ENCODE measurements at places on chromosomes 3 and 15.

DNA sequence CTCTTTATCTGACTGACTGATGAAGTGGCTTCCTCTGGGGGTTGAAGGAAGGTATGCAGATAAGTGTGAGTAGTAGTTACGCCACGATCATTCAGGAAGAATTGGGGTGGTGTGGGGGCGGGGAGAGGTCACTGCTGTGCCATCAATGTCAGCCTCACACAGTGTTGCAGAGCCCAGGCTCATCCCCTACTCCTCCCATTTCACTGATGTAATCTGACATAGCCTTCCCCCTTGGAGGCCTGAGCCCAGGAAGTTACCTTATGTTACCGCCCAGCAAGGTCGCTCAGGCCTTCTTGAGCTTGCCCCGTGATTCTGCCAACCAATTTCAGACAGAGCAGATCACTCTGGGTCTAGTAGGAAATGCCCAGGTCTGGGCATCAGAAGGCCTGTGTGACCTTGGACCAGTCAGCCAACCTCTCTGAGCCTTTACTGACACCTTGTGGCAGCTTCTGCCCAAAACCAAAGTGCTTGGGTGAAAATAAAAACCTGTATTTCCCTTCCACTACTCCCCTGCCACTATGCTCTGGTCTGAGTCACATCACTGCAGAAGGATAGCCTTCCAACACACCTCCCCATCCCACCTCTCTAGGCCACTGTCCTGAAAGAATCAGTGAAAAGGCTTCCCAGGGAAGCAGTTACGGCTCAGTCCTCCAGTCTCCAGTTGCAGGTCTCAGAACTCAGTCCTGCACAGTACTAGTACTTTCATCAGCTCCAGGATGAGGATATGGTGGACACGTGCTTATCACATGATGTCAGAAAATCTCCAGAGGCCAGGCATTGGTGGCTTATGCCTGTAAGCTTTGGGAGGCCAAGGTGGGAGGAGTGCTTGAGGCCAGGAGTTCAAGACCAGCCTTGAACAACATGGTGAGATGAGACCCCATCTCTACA lies 28.1 kb upstream of the INSYN1 start:
- DNase-seq = no peak

GRCh38 chr15:98506711-98507110 lies 141.6 kb upstream of the IGF1R start:
- no peak for DNase-seq

DNA sequence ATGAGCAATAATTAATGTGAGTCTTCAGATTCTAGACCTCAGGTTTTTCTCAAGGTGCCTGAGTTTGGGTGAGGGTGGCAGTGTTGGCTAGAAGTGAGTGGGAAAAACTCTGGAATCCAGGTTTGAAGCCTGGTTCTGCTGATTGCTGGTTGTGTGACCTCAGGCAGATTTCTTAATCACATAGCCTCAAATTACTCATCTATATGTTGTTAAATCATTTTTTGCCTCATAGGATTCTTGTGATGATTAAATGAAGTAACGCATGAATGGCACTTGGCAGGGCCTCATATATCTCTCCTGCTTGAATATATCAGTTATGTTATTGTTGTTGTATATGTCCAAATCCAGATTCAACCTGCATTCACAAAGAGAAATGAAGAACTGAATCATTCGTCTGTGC lies 60.5 kb downstream of the NR2F2 start:
- DNase-seq = no peak

- no peak for DNase-seq
Observed at GRCh38 chr3:61250784-61251173, 473 bp downstream of the FHIT start.

GRCh38 chr15:37229855-37230619 lies 129.7 kb upstream of the MEIS2 start:
- no peak for DNase-seq

DNA sequence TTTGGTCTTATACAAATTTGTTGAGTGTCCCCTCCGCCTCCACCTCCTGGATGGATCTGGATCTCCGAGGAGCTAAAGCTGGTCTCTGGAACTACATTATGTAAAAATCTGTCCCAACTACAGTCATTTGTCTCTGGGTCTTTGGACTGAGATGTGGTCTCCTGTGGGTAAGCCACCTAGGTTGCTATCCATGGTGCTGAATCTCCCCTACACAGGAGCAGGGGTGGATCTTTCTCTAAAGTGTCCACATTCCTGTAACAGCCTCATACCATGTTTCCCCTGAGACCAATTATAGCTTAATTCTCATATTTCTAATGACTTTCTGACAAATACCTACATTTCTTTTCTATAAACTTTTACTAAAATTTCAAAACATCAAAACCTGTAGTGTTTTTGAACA lies 625.8 kb downstream of the TAFA4 start:
- no peak for DNase-seq

DNA sequence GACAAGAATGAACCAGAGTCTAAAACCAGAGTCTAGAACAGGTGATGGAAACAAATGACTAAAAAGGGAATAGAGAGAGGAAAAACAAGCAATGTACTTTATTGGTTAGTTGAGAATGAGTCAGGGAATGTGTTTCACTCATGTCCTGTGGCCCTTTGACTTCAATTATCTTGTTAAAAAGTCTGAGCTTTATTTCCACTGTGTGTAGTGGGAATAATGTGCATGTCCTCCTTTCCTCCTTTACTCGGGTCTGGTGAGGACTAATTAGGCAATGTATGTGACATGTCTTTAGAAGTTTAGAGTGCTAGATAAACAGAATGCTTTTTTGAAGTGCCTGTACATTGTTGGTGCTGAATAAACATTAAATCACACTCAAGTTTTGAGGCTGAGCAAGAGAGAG lies 21.3 kb downstream of the LSAMP start:
- no peak for DNase-seq

- DNase-seq = no peak
Observed at GRCh38 chr15:98804057-98804380, 155.7 kb downstream of the IGF1R start.

GRCh38 chr3:96538186-96538585 lies 276.2 kb upstream of the EPHA6 start:
- DNase-seq = no peak

DNA sequence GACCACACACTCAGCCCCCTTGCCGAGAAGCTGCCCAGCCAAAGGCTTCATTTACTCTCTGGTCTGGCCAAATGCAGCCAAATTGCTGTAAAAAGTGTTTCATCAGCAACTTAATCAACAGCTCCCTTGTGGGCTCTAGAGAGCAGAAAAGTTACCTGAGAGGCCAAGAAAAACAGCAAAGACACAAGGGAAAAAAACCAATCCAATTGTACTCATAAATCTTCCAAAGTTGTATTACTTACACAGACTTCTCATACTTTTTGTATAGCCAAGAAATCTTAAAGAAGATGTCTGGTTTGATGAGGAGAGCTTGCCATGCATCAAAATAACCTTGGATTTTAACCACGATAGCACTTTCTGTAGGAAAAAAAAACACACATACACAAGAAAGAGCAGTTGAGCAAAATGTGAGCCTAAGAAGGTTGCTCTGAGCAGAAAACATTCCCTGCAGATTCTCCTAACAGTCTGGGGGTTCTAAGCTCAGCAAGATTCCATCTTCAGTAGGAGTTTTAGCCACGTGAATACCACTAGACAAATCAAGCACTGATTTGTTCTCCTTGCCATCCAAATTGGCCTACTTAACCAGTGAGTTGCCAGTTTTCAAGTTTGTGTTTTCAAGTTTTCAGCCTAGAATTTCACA lies 120.0 kb downstream of the CYP19A1 start:
- DNase-seq = no peak

- DNase-seq = no peak
Observed at GRCh38 chr3:4290272-4290893, 12.8 kb upstream of the SETMAR start.

- no peak for DNase-seq
Observed at GRCh38 chr15:95091444-95091843, 860.1 kb downstream of the MCTP2 start.

GRCh38 chr15:69060041-69060481 lies 45.6 kb downstream of the NOX5 start:
- no peak for DNase-seq

GRCh38 chr3:159764490-159765029 lies 224.1 kb upstream of the IL12A start:
- no peak for DNase-seq

DNA sequence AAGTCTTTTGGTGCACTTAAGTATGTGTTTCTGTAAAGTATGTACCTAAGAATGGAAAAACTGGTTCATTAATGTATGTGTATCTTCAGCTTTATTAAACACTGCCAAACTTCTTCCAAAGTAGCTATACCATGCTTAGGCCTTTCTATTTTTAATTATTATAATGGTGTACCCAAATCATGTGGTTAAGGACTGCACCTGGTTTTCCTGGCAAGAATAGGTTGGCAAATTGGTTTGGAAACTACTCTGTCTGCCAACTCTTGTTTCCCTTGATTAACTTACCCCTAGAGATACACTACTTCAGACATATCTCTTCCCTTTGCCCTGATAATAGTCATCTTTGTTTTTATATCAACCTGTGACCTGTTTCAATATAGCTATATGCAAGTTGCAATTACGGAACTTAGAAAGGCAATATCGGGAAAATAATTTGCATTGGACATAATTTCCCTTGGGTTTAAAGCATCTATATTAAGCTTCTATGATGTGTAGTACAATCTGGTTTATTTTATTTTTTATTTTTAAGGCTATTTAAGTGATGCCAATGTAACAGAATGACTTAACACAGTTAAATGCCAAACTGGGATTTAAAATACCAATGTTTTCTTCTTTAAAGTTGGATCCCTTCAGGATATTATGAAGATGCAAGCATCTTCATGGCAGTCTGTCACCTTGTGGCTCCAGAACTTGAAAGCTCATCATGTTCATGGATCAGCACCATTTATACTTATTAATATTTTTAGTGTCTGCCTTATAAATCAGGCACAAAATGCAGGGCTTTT lies 40.6 kb upstream of the TMEM108 start:
- no peak for DNase-seq

- DNase-seq = no peak
Observed at GRCh38 chr15:90637693-90638092, 79.5 kb upstream of the BLM start.

DNA sequence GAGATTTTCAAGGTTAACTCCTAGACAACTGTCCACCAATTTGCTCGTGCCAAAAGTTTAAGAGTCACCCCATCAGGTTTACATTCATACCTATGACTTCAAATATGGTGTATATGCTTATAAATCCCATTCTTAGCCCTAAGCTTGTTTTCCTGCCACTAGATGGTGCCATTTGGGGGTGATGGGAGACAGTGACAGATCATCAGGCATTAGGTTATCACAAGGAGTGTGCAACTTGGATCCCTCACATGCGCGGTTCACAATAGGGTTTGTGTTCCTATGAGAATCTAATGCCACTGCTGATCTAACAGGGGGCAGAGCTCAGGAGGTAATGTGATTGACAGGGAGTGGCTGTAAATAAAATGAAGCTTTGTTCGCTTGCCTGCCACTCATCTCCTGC lies 182.7 kb downstream of the CNTN6 start:
- DNase-seq = no peak

DNA sequence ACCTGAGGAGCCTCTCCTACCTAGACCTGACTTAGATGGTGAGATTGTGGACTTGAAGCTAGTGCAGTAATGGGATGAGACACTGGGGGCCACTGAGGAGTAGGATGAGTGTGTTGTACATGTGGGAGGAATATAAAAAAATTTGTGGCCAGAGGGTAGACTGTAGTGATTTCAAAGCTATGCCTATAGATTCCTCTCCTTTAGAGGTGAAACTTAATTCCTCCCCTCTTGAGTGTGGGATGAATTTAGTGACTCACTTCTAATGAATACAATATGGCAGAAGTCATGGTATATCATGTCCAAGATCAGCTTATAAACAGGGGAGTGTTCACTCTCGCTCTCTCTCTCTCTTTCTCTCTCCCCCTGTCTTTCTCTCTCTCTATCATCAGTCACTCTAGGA lies 6.7 kb downstream of the ZNF860 start:
- DNase-seq = no peak

- DNase-seq = no peak
Observed at GRCh38 chr3:73718326-73719110, 93.8 kb upstream of the PDZRN3 start.

DNA sequence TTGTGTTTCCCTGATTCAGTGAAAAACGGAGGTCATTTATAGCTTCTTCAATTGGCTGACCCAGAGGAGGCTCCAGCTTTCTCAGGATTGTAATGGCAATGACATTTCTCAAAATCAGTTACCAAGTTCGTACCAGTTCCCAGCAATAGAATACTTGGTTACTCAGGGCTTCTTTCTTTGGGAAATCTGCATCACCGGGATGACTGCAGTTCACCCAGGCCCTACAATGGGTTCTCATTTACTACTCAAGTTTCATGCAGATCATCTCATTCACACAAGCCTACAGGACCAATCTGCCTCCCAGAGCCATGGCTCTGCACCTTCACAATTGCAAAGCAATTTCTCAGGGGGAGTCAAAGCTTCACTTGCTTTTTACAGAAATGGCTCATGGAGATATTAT lies 109.6 kb downstream of the FHIT start:
- no peak for DNase-seq

DNA sequence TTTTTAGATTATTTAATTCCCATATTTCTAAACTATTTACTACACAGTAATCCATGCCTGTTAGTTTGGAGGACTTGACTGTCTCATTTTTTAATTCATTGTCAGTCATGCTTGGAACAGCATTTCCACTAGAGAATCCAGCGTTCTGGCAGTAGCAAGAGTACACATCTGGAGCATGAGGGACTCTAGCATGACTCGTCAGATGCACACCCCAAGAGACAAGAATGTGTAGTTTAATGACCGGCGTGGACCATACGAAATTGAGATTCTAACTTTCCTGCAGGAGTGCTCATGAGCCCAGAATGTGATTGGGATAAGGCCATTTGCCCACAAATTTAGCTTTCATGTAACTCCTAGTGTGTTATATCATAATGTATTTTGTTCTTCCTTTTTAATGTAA lies 48.9 kb downstream of the ASB7 start:
- no peak for DNase-seq

GRCh38 chr3:152943645-152944044 lies 108.7 kb downstream of the P2RY1 start:
- no peak for DNase-seq

DNA sequence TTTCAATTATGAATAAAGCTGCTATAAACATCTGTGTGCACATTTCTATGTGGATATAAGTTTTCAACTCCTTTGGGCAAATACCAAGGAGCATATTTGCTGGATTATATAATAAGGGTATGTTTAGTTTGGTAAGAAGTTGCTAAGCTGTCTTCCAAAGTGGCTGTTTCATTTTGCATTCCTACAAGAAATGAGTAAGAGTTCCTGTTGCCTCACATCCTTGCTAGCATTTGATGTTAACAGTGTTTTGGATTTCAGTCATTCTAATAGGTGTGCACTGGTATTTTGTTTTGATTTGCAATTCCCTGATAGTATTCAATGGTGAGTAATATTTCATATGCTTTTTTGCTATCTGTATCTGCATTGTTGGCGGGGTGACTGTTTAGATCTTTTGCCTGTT lies 120.7 kb upstream of the MDFIC2 start:
- no peak for DNase-seq

All from activated CD4-positive, CD25-positive, alpha-beta regulatory T cell (primary cell).